ENCODE measurements at places on chromosomes 16 and 17. TPM values are rescaled to one million over a fixed set of nuclear protein-coding genes. Genes with fewer than 3 reads are reported as not detected.

- DNase-seq, result no peak
Measured at GRCh38 chr16:67238806-67239470, 8.3 kb downstream of the FHOD1 start.

- DNase-seq, result no peak
Measured at GRCh38 chr17:3773511-3773910, 27.5 kb downstream of the ITGAE start.

- DNase-seq, result no peak
Measured at GRCh38 chr16:49959552-49960277, 65.3 kb upstream of the CNEP1R1 start.

DNA sequence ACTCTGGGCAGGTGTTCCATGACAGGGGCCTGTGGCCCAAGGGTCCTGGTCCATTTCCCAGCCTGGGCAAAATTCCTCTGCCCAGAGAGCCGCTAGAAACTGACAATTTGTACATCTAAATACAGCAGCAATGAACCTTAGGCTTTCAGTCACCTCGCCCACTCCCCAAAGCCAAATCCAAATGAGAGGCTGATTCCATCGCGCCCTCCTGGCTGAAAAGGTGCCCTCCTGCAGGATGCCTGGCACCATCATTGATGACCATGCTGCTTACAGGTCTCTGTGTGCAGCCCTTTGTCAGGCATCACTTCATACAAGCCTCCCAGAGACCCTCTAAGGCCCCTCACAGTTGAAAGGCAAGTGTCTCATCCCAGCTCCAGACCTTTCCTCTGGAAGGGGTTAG, 114.7 kb downstream of the C16orf78 start:
- DNase-seq, result no peak

- DNase-seq, result no peak
Measured at GRCh38 chr17:29838961-29839360, 91.1 kb downstream of the SSH2 start.

- no peak for DNase-seq
Measured at GRCh38 chr16:48225456-48225855, 18.6 kb upstream of the LONP2 start.

DNA sequence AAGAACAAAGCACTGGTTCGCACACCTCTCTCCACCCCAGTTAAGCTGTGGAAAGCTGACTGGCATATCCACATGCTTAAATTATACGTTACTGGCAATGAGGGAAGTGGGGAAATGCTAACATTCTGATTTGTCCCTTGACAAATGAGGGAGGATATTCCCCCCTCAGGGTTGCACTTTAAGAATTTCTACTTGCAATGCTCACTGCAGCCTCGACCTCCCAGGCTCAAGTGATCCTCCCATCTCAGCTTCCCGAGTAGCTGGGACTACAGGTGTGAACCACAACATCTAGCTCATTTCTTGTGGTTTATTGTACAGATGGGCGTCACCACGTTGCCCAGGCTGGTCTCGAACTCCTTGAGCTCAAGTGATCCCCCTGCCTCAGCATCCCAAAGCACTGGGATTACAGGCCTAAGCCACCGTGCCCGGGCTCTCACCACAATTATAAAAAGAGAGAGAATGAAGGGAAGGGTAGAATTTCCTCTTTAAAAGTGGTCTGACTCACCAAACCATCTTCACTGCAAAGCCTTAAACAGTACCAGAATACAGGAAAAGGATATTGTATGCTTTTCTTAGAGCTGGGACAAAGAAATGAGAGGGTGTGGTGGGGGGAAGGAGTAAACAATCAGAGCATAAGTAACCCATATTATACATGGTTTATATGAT, 38.9 kb downstream of the KANSL1 start:
- peak; percentile 29 for DNase-seq

DNA sequence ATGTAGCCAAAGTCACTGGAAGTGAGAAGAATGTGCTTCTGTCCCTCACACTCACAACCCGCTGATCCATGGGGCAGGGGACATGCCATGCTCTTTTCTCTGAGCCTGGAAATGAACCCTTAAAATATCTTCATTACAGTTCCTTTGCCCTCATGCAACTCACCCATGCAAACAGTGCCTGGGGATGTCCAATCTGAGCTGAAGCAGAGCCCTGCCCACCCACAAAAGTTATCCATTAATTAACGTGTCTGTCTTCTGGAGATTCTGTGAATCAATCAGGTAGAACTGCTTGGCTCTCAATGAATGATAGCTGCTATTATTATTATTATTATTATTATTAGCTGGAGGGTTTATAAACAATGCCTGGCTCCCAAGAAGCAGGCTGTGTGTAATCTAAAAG, 133.7 kb downstream of the USP31 start:
- DNase-seq, result no peak

- no peak for DNase-seq
Measured at GRCh38 chr17:66781135-66781534, 53.8 kb upstream of the CACNG5 start.

GRCh38 chr17:57595947-57596695, 149.0 kb downstream of the CCDC182 start:
- no peak for DNase-seq

DNA sequence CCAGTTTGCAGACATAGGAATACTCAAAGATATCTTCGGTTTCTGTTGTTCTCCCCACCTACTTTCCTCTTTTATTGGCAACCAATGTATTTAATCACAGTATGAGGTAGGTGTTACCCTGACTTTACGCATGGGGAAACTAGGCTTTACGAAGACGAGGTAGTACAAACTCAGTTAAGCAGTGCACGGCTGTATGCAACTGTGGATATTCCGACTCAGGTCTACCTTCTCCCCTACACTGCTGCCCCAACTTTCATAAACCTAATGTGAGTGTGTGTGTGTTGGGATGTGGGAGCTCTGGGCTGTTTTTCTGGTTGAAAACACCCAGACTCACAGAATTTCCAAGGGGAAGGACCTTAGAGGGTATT, 1.2 kb upstream of the GPT2 start:
- no peak for DNase-seq

DNA sequence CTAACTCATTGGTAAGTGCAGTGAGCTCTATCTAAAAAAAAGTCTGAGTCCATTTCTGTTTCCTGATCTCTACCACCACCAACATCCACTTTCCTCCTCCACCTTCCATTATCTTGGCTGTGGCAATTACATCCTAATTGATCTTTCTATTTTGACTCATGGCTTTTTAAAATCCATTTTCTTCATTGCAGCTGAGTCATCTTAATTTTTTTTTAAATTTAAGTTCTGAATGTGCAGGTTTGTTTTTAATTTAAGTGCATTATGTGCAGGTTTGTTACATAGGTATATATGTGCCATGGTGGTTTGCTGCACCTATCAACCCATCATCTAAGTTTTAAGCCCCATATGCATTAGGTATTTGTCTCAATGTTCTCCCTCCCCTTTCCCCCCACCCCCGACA, 390.7 kb downstream of the XYLT1 start:
- no peak for DNase-seq

GRCh38 chr17:82863383-82863940, 23.6 kb upstream of the ZNF750 start:
- DNase-seq, result no peak

DNA sequence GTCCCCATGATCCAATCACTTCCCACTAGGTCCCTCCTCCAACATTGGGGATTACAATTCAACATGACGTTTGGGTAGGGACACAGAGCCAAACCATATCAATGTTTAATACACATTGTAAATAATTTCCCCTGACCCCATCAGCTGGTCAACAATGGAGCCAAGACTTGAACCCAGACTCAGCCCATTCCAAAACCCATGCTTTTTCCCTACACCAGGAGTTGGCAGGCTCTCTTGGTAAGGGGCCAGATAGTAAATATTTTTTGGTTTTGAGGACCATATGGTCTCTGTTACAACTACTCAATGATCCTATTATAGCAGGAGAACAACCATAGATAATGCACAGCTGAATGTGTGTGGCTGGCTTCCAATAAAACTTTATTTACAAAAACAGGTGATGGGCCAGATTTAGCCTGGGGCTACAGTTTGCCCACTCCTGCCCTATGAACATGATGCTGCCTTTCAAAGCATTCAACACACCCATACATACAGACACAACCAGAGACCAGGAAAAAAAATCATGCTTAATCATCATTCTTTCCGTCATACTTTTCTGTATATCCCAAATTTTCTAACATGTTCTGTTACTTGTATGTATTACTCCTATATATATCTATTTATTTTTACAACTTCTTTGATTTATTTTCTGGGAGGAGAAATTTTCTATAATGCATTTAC, 22.1 kb upstream of the MSI2 start:
- no peak for DNase-seq

DNA sequence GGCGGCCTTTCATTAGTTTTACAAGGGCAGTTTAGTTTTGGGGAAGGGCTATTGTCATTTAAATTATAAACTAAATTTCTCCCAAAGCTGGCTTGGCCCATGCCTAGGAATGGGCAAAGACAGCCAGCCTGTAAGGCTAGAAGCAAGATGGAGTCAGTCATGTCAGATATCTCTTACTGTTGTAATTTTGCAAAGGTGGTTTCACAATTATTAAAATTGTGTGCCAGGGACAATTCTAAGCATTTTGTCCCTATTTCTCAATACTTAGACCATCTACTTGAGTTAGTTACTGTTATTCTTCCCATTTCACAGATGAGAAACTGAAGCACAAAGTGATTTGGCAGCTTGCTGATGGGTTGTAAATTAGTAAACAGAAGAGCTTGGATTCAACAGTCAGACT, 467.7 kb upstream of the GOT2 start:
- DNase-seq, result no peak

DNA sequence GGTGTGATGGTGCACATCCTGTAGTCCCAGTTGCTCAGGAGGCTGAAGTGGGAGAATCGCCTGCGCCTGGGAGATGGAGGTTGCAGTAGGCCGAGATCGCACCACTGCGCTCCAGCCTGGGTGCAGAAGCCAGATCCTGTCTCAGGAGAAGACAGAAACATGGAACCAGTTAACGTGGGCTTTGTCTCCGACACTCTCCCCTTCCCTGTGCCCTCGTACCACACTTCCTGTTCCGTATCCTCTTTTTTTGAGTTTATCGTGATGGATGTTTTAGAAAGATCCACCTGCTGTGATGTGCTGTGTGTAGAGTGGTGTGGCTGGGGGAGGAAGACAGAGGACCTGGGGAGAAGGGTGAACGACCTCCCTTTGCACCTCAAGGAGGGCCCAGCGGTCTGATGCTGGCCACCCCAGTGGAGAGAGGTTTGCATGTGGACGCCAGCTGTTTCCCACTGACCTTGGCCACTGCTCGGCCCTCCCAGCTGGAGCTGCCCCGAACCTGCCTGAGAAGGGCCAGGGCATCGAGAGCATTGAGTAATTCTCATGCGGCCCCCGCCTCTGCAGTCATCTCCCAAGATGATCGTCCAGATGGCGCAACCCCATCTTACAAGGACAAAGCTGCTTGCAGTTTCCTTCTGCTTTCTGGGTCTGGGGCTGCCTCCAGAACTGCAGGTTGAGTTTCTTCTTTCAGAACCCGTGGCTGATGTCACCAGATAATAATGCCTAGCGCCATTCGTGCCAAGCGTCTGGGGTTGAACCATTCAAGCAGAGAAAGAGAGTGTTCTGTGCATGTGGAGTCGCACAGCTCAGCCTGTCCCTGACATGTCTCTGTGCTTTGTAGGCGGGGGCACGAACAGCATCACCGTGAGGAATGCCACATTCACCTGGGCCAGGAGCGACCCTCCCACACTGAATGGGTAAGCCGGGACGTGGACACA, 126.3 kb downstream of the ABCC1 start:
- DNase-seq, result peak; percentile 58

- no peak for DNase-seq
Measured at GRCh38 chr17:3660311-3660891, 8.0 kb downstream of the TAX1BP3 start.

GRCh38 chr17:163514-164098, 17.8 kb downstream of the DOC2B start:
- peak; percentile 12 for DNase-seq

- DNase-seq, result peak; percentile 91
Measured at GRCh38 chr17:75557075-75557851, 30.3 kb upstream of the MYO15B start.

- peak; percentile 46 for DNase-seq
Measured at GRCh38 chr17:77356690-77357201, 216.0 kb downstream of the SEC14L1 start.

GRCh38 chr17:45246861-45247428, 14.9 kb downstream of the SPATA32 start:
- no peak for DNase-seq

Gene POLG2
- total RNA-seq, result 9.2 TPM

Gene CSH1
- not detected for total RNA-seq

Gene CALB2
- total RNA-seq, result not detected

Gene KRT24
- not detected for total RNA-seq

Gene KRT20
- not detected for total RNA-seq

Gene DNAAF8
- total RNA-seq, result 0.92 TPM

Gene FBXO47
- total RNA-seq, result not detected

Gene CKLF
- 16.7 TPM for total RNA-seq

Gene HSBP1
- 42.1 TPM for total RNA-seq

Gene KRT39
- total RNA-seq, result not detected

Gene RAC3
- 4.3 TPM for total RNA-seq

Gene TMEM204
- total RNA-seq, result 4.7 TPM
